ENCODE measurements at places on chromosomes 11 and 22. TPM values are rescaled to one million over a fixed set of nuclear protein-coding genes. Genes with fewer than 3 reads are reported as not detected.

The BCO2 gene
- not detected for total RNA-seq

The SLC22A8 gene
- not detected for total RNA-seq

The CASP1 gene
- total RNA-seq, result 5.7 TPM

The CD3G gene
- not detected for total RNA-seq

The CYP2D6 gene
- 0.13 TPM for total RNA-seq

The GPHA2 gene
- total RNA-seq, result not detected

The THY1 gene
- total RNA-seq, result 1,197 TPM

The MISFA gene
- not detected for total RNA-seq

The TMA7B gene
- total RNA-seq, result not detected

The ZNF143 gene
- total RNA-seq, result 20.5 TPM

The RASD2 gene
- 3.7 TPM for total RNA-seq

The MS4A4A gene
- total RNA-seq, result not detected

The PLXNB2 gene
- 136 TPM for total RNA-seq

The KRTAP5-10 gene
- not detected for total RNA-seq
